Smooth muscle cell of the pulmonary artery (primary cell): ENCODE measurements at places on chromosomes 6 and 20. TPM values are rescaled to one million over a fixed set of nuclear protein-coding genes. Genes with fewer than 3 reads are reported as not detected.

The CFB gene
- total RNA-seq, result 49.7 and 81.0 TPM in 2 replicates

The NOTCH4 gene
- total RNA-seq, result 0.65 and 0.96 TPM in 2 replicates

The PRND gene
- not detected in 2 replicates for total RNA-seq

The CTAGE9 gene
- not detected in 2 replicates for total RNA-seq

The VGLL2 gene
- total RNA-seq, result not detected in 2 replicates

The C4B gene
- total RNA-seq, result 8.4 and 12.6 TPM in 2 replicates

The DEFB132 gene
- total RNA-seq, result not detected in 2 replicates

The BPIFB1 gene
- total RNA-seq, result 0.07 TPM in 1 of 2 replicates, not detected in the other

The COL10A1 gene
- total RNA-seq, result 0.10 and 0.39 TPM in 2 replicates

The COQ3 gene
- 2.5 and 3.3 TPM in 2 replicates for total RNA-seq

The POU3F2 gene
- total RNA-seq, result not detected in 2 replicates

The TPD52L1 gene
- 29.0 and 32.4 TPM in 2 replicates for total RNA-seq

The CNBD2 gene
- 0.99 and 1.5 TPM in 2 replicates for total RNA-seq

The NMBR gene
- 0.07 TPM in 2 replicates for total RNA-seq

The SLC17A2 gene
- total RNA-seq, result 0.07 TPM in 1 of 2 replicates, not detected in the other

The DST gene
- total RNA-seq, result 492 and 511 TPM in 2 replicates

The FRK gene
- total RNA-seq, result 1.6 and 2.8 TPM in 2 replicates

The PREX1 gene
- 20.5 and 32.2 TPM in 2 replicates for total RNA-seq

The PGC gene
- total RNA-seq, result not detected in 2 replicates

The RPS6KA2 gene
- total RNA-seq, result 74.3 and 110 TPM in 2 replicates

The CRISP2 gene
- total RNA-seq, result not detected in 2 replicates

The BPIFA1 gene
- total RNA-seq, result not detected in 2 replicates

The OPRM1 gene
- total RNA-seq, result not detected in 2 replicates

The FAM209B gene
- not detected in 2 replicates for total RNA-seq

The ALDH5A1 gene
- 1.5 and 1.9 TPM in 2 replicates for total RNA-seq

The TREM2 gene
- total RNA-seq, result not detected in 2 replicates

The OR2B6 gene
- total RNA-seq, result 0.07 TPM in 1 of 2 replicates, not detected in the other

The ULBP2 gene
- total RNA-seq, result 4.9 and 14.9 TPM in 2 replicates

The POPDC3 gene
- total RNA-seq, result 4.4 and 14.8 TPM in 2 replicates

The PLAGL2 gene
- total RNA-seq, result 2.3 and 3.5 TPM in 2 replicates

The CD24 gene
- 0.85 and 3.3 TPM in 2 replicates for total RNA-seq

The FNDC11 gene
- total RNA-seq, result 0.46 and 0.50 TPM in 2 replicates

The EYA2 gene
- total RNA-seq, result 0.03 and 0.07 TPM in 2 replicates

The QRSL1 gene
- 8.6 and 8.9 TPM in 2 replicates for total RNA-seq

The HLA-B gene
- total RNA-seq, result 299 and 693 TPM in 2 replicates

The CST5 gene
- total RNA-seq, result not detected in 2 replicates

The FAM184A gene
- total RNA-seq, result 0.33 and 0.59 TPM in 2 replicates

The CEP57L1 gene
- 19.5 and 20.9 TPM in 2 replicates for total RNA-seq

The IFT52 gene
- 35.6 and 38.8 TPM in 2 replicates for total RNA-seq

The TBXT gene
- total RNA-seq, result not detected in 2 replicates

The TTBK1 gene
- total RNA-seq, result 0.07 TPM in 1 of 2 replicates, not detected in the other

The PACRG gene
- 0.20 TPM in 1 of 2 replicates, not detected in the other for total RNA-seq

The ADGRF1 gene
- not detected in 2 replicates for total RNA-seq
